ENCODE measurements at places on chromosomes 3 and 15.

DNA sequence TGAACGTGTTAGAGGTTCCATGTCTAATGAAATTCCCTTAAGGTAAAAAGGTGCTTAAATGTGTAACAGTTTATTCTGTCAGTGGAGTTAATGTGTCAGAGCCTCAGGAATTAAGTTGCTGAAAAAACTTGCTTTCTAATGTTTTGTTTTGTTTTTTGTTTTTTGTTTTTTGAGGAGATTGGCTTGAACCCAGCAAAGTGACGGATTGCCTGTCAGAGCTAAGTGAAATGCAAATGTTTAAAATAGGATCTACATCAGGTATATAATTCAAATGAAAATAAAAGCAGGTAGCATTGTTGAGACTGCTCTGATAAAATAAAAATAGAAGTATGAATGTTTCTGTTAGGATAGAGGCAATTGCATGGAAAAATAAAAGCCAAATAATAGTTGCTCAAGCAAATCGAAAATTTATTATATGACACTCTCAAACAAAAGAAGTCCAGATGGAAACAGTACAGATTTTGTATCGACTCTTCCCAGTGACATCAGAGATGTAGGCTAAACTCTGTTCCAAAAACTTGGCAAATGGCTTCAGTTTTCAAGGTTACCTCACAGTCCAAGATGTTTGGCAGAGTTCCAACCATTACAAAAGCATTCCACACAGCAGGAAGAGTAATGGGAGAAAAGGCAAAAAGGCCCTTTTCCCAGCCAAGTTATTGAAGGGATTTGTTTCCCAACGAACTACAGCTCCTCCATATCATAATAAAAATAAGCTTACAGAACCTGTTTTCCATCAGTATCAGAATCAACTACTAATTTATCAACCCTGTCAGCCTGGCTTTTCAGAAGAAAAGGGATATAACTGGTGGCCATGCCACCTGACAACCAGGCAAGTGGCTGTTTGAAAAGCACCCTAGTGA lies 291.0 kb downstream of the TBL1XR1 start:
- peak; percentile 20 for DNase-seq

DNA sequence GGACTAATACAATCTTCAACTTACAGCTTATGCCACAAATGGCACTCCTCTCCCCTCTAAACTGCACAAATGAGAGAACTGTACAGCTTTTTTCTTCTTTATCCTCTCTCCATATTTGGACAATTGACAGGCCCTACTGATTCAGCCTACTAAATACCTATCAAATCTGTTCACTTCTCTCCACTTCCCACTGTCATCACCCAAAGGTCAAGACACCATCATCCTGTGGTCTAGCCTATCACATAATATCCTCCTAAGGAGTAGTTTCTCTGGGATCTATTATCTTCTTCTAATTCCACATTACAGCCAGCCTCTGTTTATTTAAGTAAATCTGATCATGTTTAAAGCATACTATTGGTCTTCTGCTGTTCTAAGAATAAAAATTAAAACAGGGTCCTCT lies 33.0 kb upstream of the SLC12A8 start:
- DNase-seq: no peak

DNA sequence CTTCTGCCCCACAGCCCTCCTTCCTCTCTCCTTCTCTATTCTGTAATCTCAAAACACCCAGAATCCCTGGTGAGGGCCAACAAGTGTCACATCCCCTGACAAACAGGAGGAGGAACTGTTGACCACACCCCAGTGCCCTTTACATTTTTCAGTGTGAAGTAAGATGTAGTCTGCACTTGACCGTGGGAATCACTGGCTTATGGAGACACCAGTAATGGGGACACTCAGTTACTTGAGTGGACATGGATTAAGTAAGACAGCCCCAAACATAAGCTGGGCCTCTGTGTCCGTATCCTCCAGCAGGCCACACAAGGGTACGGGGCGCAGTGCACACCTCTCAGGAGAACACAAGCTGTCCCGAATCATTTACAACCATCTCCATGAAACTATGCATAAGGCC lies 28.4 kb upstream of the LIMD1 start:
- no peak for DNase-seq

DNA sequence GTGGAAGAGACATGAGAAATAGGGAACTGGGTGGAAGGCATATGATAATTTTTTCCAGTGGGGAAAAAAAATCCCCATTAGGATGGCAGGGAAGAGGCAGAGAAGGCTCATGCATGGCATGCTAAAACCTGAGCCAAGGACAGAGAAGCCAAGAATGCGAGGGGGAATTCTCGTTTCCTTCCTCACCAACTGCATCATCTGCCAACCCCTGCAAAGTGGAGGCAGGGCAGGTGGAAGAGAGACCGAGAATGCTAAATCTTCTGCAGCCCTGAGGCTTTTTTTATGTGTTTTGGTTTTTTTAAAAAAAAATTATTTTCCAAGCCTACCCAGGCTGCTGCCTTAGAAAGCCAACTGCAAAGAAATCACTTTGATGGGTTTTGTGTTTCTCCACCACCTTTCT lies 54.3 kb upstream of the CCDC174 start:
- no peak for DNase-seq

DNA sequence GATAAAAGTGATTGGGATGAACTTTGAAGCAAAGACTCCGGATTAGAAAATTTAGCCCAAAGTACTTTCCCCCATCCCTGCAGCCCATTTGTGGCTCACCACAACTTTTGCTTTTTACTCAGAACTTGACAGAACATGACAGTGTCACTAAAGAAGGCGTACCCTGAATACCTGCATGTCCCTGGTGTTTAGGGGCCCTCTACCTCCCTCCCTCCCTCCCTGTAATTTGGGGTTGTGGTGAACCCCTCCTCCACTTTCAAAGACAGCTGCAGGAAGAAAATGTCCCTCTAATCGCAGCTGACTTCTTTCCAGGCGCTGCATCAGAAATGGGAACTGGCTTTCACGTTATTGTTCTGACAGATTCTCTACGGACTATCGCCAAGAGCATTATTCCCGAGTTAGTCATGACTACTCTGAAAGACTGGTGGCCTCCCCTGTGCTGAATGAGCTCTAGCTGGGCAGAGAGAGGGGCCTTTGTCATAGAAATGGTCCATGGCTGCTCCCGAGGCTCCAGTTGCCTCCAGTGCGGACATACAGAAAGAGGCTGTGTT lies 93.2 kb upstream of the ARHGEF3 start:
- DNase-seq: no peak

DNA sequence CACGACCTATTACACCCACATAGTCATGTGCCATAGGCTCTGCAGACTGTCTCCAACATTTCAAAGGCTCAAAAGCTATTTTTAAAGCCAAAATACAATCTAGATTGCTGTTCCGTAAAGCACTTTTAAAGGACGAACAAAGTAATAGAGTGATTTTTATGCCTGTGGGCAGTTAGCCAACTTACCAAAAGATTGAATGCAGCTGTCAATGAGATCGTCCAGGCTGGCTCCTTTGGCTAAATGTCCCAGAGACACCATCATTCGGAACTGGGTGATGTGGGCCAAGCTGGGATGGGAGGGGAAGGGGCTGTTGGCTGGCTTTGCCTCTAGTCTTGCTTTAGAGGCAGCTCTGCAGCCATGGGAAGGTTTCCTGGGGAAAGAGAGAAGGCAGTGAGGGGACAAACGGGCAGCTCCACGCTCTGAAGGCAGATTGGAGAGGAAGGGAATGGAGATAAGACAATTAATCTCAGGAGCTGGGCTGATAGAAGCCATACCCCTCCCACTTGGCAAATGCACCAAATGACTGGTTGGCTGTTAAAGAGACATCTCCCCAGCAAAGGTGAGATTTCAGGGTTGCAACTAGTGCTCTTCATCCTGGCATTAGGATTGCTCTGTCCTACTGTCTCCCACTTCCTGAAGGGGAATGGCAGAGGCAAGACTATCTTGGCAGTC lies 4.8 kb downstream of the RASGRP1 start:
- no peak for DNase-seq

- DNase-seq: no peak
Measured at GRCh38 chr15:91099616-91099994, 452 bp upstream of the SV2B start.

DNA sequence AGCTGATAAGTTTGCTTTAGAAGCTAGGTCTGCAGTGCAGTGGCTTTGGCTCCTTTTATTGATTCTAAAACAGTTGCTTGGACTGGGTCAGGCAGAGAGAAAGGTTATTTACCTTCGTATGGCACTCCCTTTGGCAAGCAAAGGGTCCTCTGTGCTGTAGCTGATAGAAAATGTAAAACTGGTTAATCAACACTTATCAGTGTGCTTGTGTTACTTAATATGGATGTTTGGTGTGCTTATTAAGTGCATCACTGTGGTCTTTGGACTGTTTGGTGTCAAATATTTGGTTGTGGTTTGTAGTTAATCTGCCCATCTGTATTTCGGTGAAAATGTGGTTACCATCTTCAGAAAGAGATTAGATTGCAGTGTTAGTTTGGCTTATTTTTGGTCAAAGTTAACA lies 16.0 kb downstream of the UBE2E2 start:
- DNase-seq: no peak
